ENCODE measurements at places on chromosomes 1 and 21.

- no peak for DNase-seq
Measured at GRCh38 chr1:43947874-43948437, 1.2 kb downstream of the IPO13 start.

DNA sequence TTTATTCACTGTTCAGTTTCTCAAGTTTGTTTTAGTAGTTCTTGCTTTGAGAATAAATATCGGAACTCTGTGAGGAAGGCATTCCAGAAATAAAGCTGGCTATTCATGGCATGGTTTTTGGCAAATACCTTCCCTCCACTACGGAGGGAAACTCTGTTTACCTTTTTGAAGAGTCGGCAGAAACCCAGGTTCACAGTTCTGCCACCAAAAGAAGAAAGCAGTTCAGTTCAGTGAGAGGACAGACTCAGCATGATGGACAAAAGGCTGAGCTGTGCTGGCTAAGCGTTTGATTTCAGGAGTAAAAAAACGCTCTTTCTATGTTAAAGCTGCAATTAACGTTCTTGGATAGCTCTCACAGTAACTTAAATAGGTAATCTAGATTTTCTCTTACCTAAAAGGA lies 42.4 kb downstream of the CNN3 start:
- DNase-seq, result no peak

DNA sequence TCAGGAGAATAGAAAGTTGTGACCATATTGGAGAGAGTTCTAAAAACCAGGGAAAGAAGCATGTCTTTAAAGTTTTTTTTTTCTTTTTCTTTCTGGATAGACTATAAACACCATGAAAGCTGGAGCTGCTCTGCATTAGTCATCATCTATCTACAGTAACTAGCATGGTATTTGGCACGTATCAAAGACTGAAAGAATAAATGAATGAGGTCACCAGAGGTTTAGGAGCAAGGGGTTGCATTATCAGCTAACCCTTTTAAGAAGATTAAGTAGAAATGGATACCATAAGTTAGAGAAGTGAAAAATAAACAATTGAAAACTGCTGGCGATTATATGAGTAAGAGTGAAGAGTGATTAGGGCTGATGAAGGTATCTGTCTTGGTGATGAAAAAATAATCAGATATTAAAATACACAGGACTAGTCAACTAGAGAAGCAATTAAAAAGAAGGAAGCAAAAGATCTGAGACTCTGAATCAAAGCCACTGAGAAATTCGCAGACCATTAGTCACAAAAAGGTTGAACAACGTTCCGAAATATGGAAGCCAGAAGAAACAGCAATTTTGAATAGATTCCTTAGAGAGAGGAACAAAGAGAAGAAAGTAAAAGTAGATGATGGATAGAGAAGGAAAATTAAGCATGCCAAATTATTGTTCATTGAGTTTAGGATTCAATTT lies 536.4 kb downstream of the DPYD start:
- DNase-seq, result no peak

- no peak for DNase-seq
Measured at GRCh38 chr21:35232545-35233176, 183.6 kb upstream of the RUNX1 start.

DNA sequence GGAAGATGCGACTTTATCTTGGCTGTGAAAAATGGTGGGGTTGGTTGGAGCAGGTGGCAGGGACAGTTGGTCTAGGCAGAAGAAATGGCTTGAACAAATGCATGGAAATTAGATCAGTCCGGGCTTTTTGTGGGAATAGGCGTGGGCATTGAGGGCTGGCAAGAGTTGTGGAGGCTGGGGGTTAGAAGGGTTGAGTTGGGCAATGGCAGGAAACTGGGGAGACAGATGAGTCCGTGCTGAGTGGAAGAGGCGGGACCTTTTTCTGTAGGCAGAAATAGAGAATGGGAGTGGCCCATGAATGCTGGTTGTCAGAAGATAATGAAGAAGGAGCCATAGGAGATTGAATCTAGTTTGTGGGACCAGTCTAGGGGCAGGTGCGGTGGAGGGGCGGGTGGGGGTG lies 6.9 kb downstream of the PDPN start:
- DNase-seq, result peak; percentile 79

DNA sequence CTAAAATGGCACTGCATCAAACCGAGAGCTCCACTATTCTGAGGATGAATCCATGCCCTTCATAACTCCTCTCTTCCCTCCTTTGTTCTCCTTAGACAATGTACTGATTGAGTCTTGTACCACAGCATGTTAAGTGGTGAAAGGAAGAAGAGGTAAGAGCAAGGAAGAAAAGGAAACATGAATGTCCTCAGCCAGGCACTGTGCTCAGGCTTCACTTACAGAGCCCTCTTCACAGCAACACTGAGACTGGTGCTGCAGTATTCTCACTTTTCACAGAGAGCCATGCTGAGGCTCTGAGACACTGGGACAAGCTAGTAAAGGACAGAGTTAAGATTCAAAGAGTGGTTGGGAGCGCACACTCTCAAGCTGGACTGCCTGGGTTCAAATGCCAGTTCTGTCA lies 143.5 kb downstream of the AKT3 start:
- DNase-seq, result no peak

GRCh38 chr1:211839106-211839505 lies 8.5 kb upstream of the LPGAT1 start:
- DNase-seq, result no peak

DNA sequence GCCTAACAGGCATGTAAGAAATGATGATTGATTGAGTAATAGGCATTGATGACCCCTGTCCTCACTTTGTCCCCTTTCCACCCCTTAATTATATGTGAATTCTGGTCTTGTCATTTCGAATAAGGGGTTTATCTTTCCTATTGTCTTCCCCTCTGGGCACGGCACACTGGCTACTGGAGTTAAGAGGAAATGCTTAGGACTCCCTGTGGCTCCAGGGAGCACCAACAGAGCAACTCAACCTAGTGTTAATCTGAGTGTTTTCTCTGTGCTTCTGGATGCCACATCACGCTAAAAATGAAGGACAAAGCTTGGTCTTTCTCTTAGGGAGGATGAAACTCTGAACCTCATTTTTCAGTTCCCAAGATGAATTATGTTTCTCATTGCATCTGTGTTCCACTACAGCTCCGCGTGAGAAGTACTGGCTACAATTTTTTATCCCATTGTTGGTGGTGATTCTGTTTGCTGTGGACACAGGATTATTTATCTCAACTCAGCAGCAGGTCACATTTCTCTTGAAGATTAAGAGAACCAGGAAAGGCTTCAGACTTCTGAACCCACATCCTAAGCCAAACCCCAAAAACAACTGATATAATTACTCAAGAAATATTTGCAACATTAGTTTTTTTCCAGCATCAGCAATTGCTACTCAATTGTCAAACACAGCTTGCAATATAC lies 5.3 kb downstream of the FCER1A start:
- no peak for DNase-seq

DNA sequence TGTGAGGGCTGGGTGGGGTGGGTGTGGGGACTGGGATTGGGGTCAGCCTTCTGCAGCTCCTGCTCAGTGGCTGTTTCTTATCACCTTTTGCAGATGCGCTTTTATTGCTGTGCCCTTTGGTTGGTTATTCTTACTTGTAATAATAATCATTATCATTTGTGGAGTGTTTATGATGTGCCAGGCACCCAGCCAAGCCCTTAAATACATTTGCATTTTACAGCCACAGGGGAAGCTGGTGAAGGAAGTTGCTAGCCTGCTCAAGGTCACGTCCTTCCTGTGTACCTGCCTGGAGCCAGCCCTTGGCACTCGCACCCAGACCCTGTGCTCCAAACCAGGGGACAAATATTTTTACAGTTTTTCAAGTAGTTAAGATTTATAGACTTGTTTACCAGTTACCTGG lies 144.0 kb downstream of the PGBD5 start:
- no peak for DNase-seq

GRCh38 chr1:154822717-154823116 lies 47.4 kb downstream of the KCNN3 start:
- no peak for DNase-seq

GRCh38 chr1:88892357-88892877 lies 1.1 kb upstream of the GTF2B start:
- no peak for DNase-seq

- peak; percentile 1 for DNase-seq
Measured at GRCh38 chr21:24225431-24225830, 1381.8 kb downstream of the MRPL39 start.

- peak; percentile 80 for DNase-seq
Measured at GRCh38 chr1:2582391-2582790, 4.2 kb upstream of the PRXL2B start.

Data from suppressor macrophage treated with lipopolysaccharide for 4 hours (primary cell).